ENCODE measurements at places on chromosomes 2 and 18. TPM values are rescaled to one million over a fixed set of nuclear protein-coding genes. Genes with fewer than 3 reads are reported as not detected.

GRCh38 chr2:135157856-135158255, 105.8 kb downstream of the RAB3GAP1 start:
- peaks cover 56% of the 10 kb centered on the region for H3K36me3 ChIP-seq
- no peak for DNase-seq
- H3K4me3 ChIP-seq = no peak overlapping the region
- H3K27ac ChIP-seq = peak overlapping the region; percentile 19
- H3K4me1 ChIP-seq = peaks cover 24% of the 10 kb centered on the region
- no peaks in the 10 kb centered on the region for H3K27me3 ChIP-seq

DNA sequence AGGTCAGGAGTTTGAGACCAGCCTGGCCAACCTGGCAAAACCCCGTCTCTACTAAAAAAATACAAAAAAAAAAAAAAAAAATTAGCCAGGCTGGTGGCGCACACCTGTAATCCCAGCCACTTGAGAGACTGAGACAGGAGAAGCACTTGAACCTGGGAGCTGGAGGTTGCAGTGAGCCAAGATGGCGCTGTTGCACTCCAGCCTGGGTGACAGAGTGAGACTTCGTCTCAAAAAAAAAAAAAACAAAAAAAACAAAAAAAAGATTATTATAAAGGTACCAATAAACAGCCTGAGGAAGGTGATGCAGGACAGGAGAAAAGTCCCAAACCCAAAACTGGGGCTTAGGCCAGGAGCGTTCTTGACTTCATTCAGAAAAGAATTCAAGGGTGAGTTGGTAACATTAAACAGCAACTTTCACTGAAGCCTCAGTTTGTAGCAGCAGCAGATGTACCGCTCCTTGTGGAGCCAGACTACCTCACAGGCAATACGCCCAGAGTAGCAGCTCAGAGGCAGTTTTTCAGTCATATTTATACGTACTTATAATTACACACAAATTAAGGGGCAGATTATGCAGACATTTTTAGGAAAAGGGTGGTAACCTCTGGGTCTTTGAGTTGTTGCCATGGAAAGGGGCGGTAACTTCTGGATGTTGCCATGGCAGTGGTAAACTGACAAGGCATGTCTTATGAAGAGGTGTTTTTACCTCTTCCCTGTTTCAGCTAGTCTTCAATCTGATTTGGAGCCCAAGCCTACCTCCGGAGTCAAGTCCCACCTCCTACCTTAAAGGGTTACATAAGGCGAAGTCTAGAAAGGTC, 1596.6 kb upstream of the CELF4 start:
- no peaks in the 10 kb centered on the region for H3K36me3 ChIP-seq
- no peak overlapping the region for H3K27ac ChIP-seq
- H3K4me1 ChIP-seq = no peaks in the 10 kb centered on the region
- no peak overlapping the region for H3K4me3 ChIP-seq
- DNase-seq = no peak

DNA sequence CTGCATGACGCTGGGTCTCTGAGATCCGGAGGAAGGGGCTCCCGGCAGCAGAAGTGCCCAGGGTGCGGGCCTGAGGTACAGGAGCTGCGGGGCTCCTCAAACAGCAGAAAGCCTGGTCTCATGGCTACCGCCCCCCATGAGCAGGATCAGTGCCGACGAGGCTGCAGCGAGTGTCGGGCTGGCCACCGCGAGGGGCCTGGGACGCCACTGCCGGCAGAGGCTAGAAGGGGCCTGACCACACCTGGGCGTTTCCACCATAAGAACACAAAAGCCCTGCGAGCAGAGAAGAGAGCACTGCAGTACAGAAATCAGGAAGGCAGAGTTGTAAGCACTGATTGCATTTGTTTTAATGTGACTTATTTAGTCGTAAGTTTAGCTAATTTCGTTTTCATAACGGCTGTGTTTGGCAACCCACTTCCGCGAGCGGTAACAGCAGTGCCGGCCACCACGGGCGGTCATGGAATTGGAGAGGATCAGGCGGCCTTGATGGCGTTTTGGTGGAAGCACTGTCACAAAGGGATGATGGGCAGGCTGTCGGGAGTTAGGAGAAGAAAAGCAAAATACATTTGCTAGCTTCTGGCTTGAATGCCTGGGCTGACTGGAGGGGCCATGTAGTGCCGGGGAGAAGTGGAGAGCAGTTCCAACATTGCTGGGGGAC, 117.4 kb downstream of the HDAC4 start:
- no peak for DNase-seq
- peaks cover 15% of the 10 kb centered on the region for H3K27me3 ChIP-seq
- H3K4me3 ChIP-seq = no peak overlapping the region
- H3K4me1 ChIP-seq = peaks cover 49% of the 10 kb centered on the region
- H3K36me3 ChIP-seq = peaks cover 4% of the 10 kb centered on the region

- no peak for DNase-seq
- no peak overlapping the region for H3K4me3 ChIP-seq
- no peaks in the 10 kb centered on the region for H3K4me1 ChIP-seq
- no peak overlapping the region for H3K27ac ChIP-seq
Observed at GRCh38 chr18:4093676-4094075, 361.4 kb downstream of the DLGAP1 start.

The TBR1 gene
- total RNA-seq = 0.04 TPM

The DNAH6 gene
- total RNA-seq = 1.3 TPM

The MYL12B gene
- total RNA-seq = 301 TPM
